Renal pelvis (tissue), 12 donors: ENCODE measurements at places on chromosomes 4 and X. TPM values are rescaled to one million over a fixed set of nuclear protein-coding genes. Genes with fewer than 3 reads are reported as not detected.

The HS3ST1 gene
- polyA plus RNA-seq = 1.4 TPM

The PPARGC1A gene
- polyA plus RNA-seq = 24.0 TPM

The CHRDL1 gene
- 10.7 TPM for polyA plus RNA-seq

The CXCL6 gene
- 0.04 TPM for polyA plus RNA-seq

The CCNI gene
- 401 TPM for polyA plus RNA-seq

The SYP gene
- polyA plus RNA-seq = 2.9 TPM

The MOSPD2 gene
- 15.4 TPM for polyA plus RNA-seq

The COQ2 gene
- 15.2 TPM for polyA plus RNA-seq

The ODAPH gene
- 0.51 TPM for polyA plus RNA-seq

The TMEM150C gene
- polyA plus RNA-seq = 21.9 TPM

The HSFX2 gene
- 0.17 TPM for polyA plus RNA-seq

The GAGE12H gene
- polyA plus RNA-seq = not detected

The ACE2 gene
- polyA plus RNA-seq = 58.0 TPM

The KIT gene
- 16.4 TPM for polyA plus RNA-seq

The CENPVL3 gene
- 1.9 TPM for polyA plus RNA-seq

The BST1 gene
- polyA plus RNA-seq = 13.8 TPM

The AGA gene
- 43.9 TPM for polyA plus RNA-seq

The AFAP1 gene
- polyA plus RNA-seq = 18.7 TPM

The SORCS2 gene
- 5.2 TPM for polyA plus RNA-seq

The ATP5ME gene
- 338 TPM for polyA plus RNA-seq

The PCYT1B gene
- polyA plus RNA-seq = 3.2 TPM

The MMRN1 gene
- 3.0 TPM for polyA plus RNA-seq

The MID1 gene
- 23.7 TPM for polyA plus RNA-seq

The TMSB15B gene
- polyA plus RNA-seq = 20.7 TPM

The CFAP47 gene
- 0.68 TPM for polyA plus RNA-seq

The FAM9C gene
- polyA plus RNA-seq = 0.19 TPM

The SUPT20HL2 gene
- polyA plus RNA-seq = not detected

The ELF4 gene
- polyA plus RNA-seq = 12.5 TPM

The GPR78 gene
- 1.6 TPM for polyA plus RNA-seq

The PNMA3 gene
- polyA plus RNA-seq = 29.4 TPM

The HDAC6 gene
- 165 TPM for polyA plus RNA-seq

The NEK1 gene
- 19.7 TPM for polyA plus RNA-seq

The GAGE1 gene
- polyA plus RNA-seq = not detected

The VCX3B gene
- polyA plus RNA-seq = 0.40 TPM
